ENCODE measurements at places on chromosomes 3 and 15. TPM values are rescaled to one million over a fixed set of nuclear protein-coding genes. Genes with fewer than 3 reads are reported as not detected.

The XIRP1 gene
- not detected for total RNA-seq

DNA sequence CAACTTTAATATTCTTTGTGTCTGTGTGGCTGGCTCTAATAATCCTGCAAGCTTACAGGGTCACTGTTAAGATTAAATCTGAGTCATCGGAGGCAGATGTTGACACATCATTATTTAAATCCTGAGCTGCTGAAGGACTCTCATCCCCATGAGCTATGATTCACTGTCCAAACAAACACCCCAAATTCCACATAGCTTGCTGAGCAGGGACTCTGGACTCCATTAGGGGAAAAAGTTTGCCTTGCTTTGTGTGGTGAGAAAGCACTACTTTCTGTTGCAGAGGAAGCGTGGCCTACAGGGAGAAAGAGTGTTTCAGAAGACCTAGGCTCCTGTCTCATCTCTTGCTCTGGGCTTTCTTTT lies 213.7 kb downstream of the PDCD6IP start:
- peaks cover 19% of the 10 kb centered on the region for H3K4me1 ChIP-seq
- no peak overlapping the region for H3K4me3 ChIP-seq

DNA sequence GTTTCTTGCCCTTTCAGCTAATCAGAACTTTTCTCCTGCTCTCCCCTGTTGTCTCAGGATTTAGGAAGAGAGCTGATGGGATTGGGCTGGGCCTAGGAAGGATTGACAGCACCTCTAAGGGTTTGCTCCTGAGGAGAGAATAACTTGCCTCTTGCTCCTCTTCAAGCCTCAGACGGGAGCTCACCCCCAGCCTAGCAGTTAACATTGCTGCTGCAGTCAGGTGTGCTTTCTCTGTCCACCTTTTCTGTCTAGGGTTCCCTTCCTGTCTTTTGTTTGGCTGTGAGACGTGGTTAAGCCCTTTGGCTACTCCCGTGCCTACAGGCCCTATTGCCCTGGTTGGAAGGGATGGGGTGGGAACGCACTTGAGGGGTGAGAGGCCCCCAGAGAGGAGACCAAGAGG lies 20.1 kb downstream of the TMEM108 start:
- no peaks in the 10 kb centered on the region for H3K36me3 ChIP-seq
- no peak overlapping the region for H3K27ac ChIP-seq
- H3K4me3 ChIP-seq, result no peak overlapping the region

DNA sequence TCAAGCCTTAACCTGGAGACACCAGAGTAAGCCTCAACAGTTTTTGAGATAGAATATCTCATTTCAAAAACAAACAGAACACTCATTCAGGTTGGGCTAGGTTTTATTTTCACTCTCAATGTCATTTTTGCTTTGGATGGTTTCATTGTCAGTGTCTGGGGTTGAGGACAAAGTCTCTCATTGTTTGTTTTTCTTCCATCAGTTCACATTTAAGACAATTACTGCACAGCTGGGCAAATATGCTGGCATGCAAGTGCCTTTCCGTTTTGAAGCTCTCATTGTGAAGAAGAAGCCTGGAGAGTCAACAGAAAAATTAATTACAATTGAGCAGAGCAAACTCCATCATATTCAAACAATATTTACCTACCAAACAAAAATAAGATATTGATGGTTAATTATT lies 1050.0 kb downstream of the TBL1XR1 start:
- H3K4me3 ChIP-seq, result no peak overlapping the region
- H3K27me3 ChIP-seq, result no peaks in the 10 kb centered on the region
- peak overlapping the region; percentile 43 for H3K27ac ChIP-seq
- H3K4me1 ChIP-seq, result peaks cover 20% of the 10 kb centered on the region

GRCh38 chr3:150763841-150764483 lies 993 bp upstream of the SIAH2 start:
- DNase-seq, result peak; percentile 52
- peaks cover 29% of the 10 kb centered on the region for H3K4me1 ChIP-seq
- no peaks in the 10 kb centered on the region for H3K36me3 ChIP-seq
- peak overlapping the region; percentile 98 for H3K4me3 ChIP-seq
